Activated CD4-positive, alpha-beta memory T cell treated with anti-CD3 and anti-CD28 coated beads, Interleukin-2, amount 10 ng/mL, durations not matched to agents 7 days and 5 days (primary cell): ENCODE measurements at places on chromosomes 3 and 15. TPM values are rescaled to one million over a fixed set of nuclear protein-coding genes. Genes with fewer than 3 reads are reported as not detected.

DNA sequence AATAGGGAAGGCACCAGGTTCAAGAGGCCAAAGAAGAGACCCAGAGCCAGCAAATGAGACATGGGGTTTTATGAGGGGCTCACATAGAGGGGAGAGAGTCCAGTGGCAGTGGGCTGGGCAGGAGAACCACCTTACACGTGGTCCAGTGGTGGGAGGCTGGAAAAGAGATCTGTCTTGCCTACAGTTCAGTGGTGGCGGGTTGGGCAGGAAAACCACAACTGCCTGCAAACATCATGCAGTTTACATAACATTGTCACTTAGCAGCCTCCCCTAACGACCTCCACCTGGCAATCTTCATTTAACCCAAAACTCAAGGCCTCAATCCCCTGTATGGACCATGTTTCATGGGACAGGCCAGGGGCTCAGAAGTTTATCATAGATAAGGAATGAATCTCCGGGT is 29.1 kb downstream of the CRYGS start:
- no peak overlapping the region for H3K27ac ChIP-seq
- peak; percentile 49 for DNase-seq
- peaks cover 7% of the 10 kb centered on the region for H3K27me3 ChIP-seq
- H3K36me3 ChIP-seq, result no peaks in the 10 kb centered on the region
- H3K4me1 ChIP-seq, result peaks cover 38% of the 10 kb centered on the region

The RGMA gene
- total RNA-seq, result 0.18 TPM

The TGFBR2 gene
- 60.1 TPM for total RNA-seq

The ADPRH gene
- 8.8 TPM for total RNA-seq

The AGBL1 gene
- total RNA-seq, result not detected

- no peaks in the 10 kb centered on the region for H3K27me3 ChIP-seq
- H3K27ac ChIP-seq, result no peak overlapping the region
Observed at GRCh38 chr15:25710184-25710583, 152.9 kb downstream of the ATP10A start.

DNA sequence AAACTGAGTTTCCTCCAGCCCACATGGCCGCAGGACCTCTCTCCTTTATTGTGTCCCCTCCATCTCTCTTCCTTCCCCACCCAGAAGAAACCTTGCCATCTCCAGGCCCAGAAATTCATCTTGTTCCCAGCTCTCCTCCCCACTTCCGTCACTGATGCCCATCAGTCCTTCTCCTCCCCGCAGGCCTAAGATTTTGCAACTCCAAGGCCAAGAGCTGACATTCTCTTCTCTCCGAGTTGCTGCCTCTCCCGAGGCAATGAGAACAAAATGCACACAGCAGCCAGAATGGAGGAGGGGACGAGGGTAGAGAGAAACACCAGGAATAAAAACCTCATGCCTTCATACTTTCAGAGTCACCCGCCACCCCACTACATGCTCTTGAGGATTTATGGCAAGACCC is 526.5 kb upstream of the PROK2 start:
- DNase-seq, result no peak
- no peaks in the 10 kb centered on the region for H3K27me3 ChIP-seq
- H3K4me3 ChIP-seq, result no peak overlapping the region
- no peaks in the 10 kb centered on the region for H3K36me3 ChIP-seq
- H3K4me1 ChIP-seq, result peaks cover 20% of the 10 kb centered on the region

- peak overlapping the region; percentile 53 for H3K4me3 ChIP-seq
- peak overlapping the region; percentile 63 for H3K27ac ChIP-seq
- no peak for DNase-seq
Observed at GRCh38 chr3:31918179-31919150, 62.6 kb downstream of the OSBPL10 start.

The BMF gene
- 30.2 TPM for total RNA-seq

- no peak for DNase-seq
- peaks cover 15% of the 10 kb centered on the region for H3K4me1 ChIP-seq
- H3K4me3 ChIP-seq, result no peak overlapping the region
- no peaks in the 10 kb centered on the region for H3K27me3 ChIP-seq
Observed at GRCh38 chr3:52121813-52122212, 32.4 kb downstream of the POC1A start.

GRCh38 chr3:130711565-130712324 is 34.9 kb downstream of the PIK3R4 start:
- peaks cover 3% of the 10 kb centered on the region for H3K4me1 ChIP-seq
- no peak overlapping the region for H3K4me3 ChIP-seq
- DNase-seq, result no peak
- no peak overlapping the region for H3K27ac ChIP-seq
- H3K27me3 ChIP-seq, result no peaks in the 10 kb centered on the region

The CLEC3B gene
- not detected for total RNA-seq

DNA sequence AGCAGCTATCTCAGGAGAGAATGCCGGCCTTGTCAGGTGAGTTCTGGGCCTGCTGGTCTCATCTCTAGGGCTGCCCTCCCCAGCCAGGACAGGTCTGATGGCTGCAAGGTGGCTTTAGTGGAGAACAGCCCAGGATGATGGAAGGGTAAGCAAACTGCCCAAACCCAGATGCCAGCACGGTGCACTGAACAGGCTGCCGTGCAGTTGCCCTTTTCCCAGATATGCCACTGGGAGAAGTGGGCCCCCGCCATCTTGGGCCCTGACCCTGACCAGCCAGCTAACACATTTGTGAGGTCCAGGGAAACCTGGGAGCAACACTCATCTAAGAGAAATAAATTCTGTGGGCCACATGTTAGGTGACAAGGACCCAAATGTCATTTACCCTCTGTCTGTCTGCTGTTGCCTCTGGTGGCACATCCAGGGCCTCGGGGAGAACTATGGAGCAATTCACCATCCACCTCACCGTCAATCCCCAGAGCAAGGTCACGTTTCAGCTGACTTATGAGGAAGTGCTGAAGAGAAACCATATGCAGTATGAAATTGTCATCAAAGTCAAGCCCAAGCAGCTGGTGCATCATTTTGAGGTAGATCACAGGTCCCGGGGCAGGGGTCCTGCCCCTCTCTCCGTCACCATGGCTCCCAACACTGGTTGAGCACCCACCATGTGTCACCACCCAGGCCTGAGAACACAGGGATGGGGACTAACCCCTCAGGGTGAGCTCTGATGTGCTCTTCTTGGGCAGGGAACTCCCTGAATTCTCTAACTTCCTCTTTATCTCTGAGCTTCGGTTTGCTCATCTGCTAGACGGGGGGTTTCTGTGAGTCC is 1.8 kb downstream of the ITIH1 start:
- H3K27me3 ChIP-seq, result peaks cover 14% of the 10 kb centered on the region
- H3K4me1 ChIP-seq, result no peaks in the 10 kb centered on the region
- H3K36me3 ChIP-seq, result no peaks in the 10 kb centered on the region
- peak; percentile 2 for DNase-seq
- H3K4me3 ChIP-seq, result no peak overlapping the region

- peak; percentile 31 for DNase-seq
- no peak overlapping the region for H3K27ac ChIP-seq
- peaks cover 6% of the 10 kb centered on the region for H3K27me3 ChIP-seq
- H3K4me1 ChIP-seq, result peaks cover 11% of the 10 kb centered on the region
Observed at GRCh38 chr3:34056951-34057390, 258.5 kb downstream of the PDCD6IP start.

The KBTBD12 gene
- total RNA-seq, result not detected

DNA sequence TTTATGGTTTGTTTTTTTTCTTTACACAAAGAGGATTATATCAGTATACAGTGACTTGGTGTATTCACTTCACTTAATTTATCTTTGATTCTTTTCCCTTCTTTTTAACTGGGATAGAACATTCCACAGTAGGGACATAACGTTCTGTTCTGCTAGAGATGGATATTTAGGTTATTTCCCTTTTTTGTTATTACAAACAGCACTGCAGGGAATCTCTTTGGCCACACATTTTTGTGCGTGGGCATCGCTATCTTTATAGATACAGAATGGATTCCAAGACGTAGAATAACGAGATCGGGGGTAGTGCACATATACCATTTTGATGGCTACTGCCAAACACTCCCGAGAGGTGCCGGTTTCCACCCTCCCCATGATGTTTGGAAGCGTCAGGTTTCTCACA is 44.8 kb downstream of the PXYLP1 start:
- H3K4me3 ChIP-seq, result no peak overlapping the region
- H3K27me3 ChIP-seq, result no peaks in the 10 kb centered on the region
- H3K4me1 ChIP-seq, result peaks cover 46% of the 10 kb centered on the region
- peaks cover 7% of the 10 kb centered on the region for H3K36me3 ChIP-seq
- no peak for DNase-seq

- H3K4me3 ChIP-seq, result no peak overlapping the region
- DNase-seq, result peak; percentile 48
- no peaks in the 10 kb centered on the region for H3K36me3 ChIP-seq
- H3K27ac ChIP-seq, result no peak overlapping the region
Observed at GRCh38 chr15:47196048-47196447, 521.3 kb upstream of the SEMA6D start.

The NPAP1 gene
- total RNA-seq, result not detected

GRCh38 chr3:120062474-120062873 is 31.8 kb downstream of the GSK3B start:
- H3K36me3 ChIP-seq, result peaks cover 26% of the 10 kb centered on the region
- peaks cover 12% of the 10 kb centered on the region for H3K4me1 ChIP-seq
- H3K27ac ChIP-seq, result no peak overlapping the region
- H3K27me3 ChIP-seq, result no peaks in the 10 kb centered on the region
- no peak overlapping the region for H3K4me3 ChIP-seq

The NCK1 gene
- 51.3 TPM for total RNA-seq
